ENCODE measurements at places on chromosomes 6 and 20.

GRCh38 chr6:76420094-76420493, 347.6 kb upstream of the IMPG1 start:
- no peak for DNase-seq

GRCh38 chr6:73655341-73655917, 1.6 kb upstream of the SLC17A5 start:
- DNase-seq, result no peak

DNA sequence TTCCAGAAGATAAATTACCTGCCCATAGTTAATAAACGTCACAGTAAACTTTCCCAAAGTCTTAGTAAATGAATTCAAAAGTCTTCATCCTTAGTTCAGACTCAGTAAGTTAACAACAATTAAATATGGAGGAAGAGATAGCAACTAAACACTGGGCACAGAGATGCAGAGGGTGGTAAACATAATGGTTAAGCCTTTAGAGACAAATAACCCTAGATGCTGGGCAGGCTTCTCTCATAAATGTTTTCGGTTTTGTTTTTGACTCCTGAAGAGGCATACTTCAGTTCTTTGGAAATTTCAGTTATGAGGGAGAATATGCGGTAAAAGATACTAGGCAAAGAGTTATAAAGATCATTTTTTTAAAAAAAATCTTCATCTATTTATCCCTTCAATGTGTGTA, 369.8 kb downstream of the FRK start:
- no peak for DNase-seq

DNA sequence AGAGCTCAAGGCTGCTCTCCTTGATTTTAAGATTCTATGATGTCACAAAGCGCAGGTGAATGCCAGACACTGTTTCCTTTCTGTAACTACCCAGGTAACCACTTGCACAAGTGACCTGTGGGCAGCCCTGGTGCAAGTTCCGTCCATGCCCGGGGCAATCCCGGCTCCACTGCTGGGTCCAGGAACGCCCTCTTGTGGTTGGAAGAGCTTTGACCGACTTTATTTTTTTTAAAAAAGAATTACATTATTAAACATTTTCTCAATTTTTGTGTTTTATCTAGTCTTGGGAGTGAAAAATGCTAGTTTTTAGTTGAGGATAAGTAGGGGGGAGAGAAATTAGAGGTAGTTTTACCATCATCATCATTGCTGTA, 695.2 kb downstream of the QKI start:
- no peak for DNase-seq

GRCh38 chr20:49775229-49775693, 37.4 kb upstream of the SLC9A8 start:
- DNase-seq, result peak; percentile 70

DNA sequence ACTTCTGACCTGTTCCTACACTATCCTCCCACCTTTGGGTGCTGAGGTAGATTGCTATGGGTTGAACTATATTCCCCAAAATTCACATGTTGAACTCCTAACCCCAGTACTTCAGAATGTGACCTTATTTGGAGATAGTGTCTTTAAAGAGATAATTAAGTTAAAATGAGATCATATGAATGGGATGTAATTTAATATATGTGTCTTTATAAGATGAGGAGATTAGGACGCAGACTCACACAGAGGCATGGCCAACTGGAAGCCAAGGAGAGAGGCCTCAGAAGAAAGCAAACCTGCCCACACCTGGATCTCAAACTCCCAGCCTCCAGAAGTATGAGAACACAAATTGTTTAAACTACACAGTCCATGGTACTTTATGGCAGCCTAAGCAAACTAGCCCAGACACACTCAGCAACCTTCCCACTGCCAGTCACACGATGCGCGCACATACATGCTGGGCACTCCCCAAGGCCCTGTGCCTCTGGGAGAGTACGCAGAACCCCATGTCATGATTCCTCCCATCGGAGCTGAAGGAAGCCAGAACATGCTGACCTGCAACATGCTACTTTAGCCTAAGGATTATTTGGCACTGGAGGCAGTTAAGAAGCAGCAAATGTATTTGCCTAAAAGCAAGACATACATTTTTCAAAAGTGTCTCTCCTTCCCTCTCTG, 8.9 kb upstream of the SLC22A1 start:
- DNase-seq, result no peak

DNA sequence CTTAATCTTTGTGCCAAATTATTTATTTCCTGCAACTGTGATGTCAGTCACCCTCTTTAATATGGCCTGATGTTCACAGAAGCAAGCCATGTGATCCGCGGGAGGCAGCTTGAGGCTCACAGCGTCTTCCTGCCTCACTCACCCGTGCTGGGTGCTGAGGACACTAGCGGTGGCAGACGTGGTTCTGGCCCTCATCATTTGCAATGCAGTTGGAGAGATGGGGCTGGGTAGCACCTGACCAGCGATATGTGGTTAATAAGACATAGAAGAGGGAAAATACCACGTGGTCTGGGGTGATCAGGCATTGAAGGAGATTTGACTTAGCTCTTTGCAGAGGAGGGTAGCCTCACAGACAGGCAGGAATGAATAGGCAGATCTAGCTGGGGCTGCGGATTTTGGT, 264.7 kb downstream of the TMEM242 start:
- DNase-seq, result no peak

- no peak for DNase-seq
Measured at GRCh38 chr20:57192311-57192710, 74.1 kb downstream of the BMP7 start.

DNA sequence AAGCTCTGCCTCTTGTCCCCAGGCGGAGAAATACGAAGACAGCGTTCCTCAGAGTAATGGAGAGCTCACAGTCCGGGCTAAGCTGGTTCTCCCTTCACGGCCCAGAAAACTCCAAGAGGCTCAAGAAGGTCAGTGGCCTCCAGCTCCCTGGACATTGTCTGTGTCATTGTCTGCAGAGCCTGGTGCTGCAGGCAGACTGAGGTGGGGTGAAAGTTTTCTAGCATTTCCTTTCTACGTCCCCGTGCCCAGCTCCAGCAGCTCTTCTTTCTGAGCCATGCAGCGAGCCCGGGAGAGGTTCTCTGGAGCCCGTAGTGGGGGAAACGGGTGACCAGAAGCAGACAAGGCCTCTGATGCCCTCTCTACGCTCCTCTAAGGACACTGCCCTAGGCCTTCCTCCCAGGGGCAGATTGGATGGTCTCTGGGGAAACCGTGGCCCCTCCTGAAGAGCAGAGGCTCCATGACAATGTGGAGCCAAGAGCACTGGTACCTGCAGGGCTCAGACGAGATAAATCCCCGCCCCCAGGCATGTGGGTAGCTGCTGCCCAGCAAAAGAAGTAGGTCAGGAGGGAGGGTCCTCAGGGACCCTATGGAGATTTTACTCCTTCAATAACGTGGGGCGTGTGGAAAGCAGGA, 58.4 kb downstream of the EZR start:
- DNase-seq, result no peak

- DNase-seq, result no peak
Measured at GRCh38 chr20:46751856-46752255, 42.4 kb downstream of the SLC2A10 start.

DNA sequence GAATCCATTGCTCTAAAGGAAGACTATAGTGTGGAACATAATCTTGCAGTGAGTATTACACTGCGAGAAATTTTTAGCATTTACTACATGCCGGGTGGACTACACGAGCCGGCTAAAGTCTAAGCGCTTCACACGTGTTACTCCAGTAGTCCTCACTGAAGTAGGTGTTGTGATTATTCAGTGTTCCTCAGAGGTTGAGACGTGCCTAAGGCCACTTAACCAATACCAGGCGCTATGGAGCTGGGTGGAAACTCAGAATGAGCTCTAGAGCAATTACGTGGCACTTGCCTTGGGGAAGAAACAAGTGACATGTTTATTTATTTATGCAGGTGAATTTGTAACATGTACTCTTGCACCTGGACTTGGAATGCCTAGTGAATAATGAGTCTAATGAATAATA, 46.4 kb downstream of the SASH1 start:
- no peak for DNase-seq

DNA sequence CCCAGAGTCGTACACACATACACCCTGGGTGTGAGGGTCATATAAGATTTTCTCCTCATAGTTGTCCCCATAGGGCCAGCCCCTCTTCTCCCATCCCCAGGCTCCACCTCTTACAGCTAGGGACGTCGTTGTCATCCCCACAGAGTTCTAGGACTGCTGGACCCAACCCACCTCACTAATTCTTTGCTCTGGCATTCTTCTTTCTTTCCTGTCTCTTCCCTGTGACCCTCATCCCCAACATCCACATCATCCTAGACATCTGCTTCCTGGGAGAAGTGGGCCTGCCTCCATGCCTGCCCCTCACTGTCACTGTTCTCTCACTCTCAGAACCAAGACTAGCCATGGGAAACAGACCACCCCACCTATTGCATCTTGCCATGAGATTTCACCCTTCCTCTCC, 1.1 kb downstream of the PSMF1 start:
- no peak for DNase-seq

DNA sequence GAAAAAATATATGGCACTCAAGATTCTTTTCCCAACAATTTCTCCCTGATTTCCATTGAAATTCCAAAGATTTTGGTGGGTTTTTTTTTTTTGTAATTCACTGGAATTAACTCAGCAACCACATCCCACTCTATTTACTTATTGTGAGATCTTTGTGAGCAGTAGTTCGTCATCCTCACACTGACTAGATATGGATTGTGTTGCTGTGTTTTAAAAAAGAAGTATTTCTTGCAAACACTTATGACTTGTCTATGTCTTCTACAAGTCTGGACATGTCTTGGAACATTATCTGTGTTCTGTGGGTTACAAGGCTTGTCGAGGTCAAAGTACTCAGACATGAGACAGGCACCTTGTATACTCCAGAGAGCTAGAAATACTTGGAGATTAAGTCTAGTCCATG, 7.3 kb upstream of the TENT5A start:
- no peak for DNase-seq

DNA sequence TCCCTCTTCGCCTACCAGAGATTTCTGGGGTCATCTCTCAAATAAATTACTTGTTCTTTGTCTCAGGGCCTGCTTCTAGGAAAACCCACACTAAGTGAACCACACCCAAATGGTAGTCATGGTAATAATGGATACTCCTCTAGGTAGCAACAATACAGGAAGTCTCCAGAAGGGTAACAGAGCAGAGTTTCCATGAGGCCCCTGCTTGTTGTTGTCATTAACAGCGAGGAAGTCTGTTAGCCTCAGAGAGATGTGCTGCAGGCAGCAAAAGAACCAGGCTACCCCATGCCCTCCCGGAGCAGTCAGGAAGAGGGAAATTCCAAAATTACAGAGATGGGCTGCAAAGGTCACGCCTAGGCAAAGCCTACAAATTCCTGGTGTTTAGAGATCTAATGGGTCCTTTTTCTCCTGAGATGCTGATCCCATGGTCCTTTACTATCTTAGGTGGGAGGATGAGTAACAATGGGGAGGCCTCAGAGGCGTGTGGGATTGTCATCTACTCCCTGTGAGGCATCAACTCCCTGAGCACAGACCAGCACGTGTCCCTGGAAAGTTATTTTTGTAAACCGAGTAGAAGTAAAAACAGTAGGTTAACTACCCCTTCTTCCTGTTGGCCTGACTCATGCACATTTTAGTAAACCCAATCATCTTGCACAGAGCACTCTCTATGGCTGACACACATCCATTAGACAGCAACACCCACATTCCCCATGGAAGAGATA, 10.1 kb downstream of the ISM1 start:
- no peak for DNase-seq

DNA sequence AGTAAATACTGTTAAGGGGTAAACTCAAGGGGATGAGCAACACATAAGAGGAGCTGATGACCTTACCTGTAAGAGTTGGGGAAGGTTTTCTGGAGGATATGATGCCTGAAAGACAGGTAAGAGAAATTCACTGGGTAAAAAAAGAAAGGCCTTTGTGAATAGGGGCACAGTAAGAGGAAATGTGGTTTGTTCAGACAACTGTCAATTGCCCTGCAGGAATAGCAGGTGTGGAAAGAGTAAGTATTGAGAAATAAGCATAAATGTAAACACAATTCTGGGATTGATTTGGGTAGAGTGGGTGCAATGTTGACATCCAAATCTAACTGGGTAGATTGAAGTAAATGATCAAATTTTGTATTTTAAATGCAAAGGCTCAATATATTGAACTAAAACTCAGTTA, 670.0 kb downstream of the DHX35 start:
- no peak for DNase-seq

- no peak for DNase-seq
Measured at GRCh38 chr6:42947950-42948349, 12.6 kb upstream of the GNMT start.

DNA sequence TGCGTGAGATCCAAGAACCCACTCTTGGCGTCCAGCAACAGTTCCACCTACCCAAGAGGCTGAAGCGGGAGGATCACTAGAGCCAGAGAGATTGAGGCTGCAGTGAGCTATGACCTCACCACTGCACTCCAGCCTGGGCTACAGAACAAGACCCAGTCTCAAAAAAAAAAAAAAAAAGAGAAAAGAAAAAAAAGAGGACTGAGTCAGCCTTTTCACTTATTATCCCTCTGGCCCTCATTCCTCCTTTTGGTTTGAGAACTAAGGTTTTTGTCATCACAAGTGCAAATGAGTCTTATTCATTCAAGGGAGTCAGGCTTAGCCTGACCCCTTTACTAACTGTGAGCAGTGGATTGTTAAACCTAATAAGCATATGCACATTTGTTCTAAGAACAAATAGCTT, 37.9 kb upstream of the JARID2 start:
- DNase-seq, result no peak

DNA sequence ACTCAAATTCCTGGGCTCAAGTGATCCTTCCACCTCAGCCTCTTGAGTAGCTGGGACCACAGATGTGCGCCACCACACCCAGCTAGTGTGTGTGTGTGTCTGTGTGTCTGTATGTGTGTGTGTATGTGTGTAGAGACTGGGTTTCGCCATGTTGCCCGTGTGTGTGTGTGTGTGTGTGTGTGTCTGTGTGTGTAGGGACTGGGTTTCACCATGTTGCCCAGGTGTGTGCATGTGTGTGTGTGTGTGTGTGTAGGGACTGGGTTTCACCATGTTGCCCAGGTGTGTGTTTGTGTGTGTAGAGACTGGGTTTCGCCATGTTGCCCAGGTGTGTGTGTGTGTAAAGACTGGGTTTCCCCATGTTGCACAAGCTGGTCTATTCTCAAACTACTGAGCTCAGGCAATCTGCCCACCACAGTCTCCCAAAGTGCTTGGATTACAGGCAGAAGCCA, 28.3 kb downstream of the CDK5RAP1 start:
- no peak for DNase-seq

- no peak for DNase-seq
Measured at GRCh38 chr20:61371501-61372136, 119.6 kb downstream of the CDH4 start.

DNA sequence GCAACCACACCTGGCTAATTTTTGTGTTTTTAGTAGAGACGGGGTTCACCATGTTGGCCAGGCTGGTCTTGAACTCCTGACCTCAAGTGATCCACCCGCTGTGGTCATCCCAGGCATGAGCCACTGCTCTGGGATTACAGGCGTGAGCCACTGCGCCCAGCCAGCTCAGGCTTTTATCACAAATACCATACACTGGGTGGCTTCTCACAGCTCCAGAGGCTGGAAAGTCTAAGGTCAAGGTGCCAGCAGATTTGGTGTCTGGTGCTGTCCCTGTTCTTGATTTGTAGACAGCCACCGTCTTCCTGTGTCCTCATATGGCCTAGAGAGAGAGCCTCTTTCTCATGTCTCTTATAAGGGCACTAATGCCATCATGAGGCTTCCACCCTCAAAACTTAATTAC, 25.9 kb downstream of the SHLD1 start:
- DNase-seq, result no peak
